Fibroblast of skin of right biceps (primary cell): ENCODE measurements at places on chromosomes 5 and 9.
A peak's percentile ranks its signal among the peaks of the same experiment; 100 is the strongest.

- DNase-seq = no peak
Observed at GRCh38 chr5:137389042-137389441, 110.1 kb downstream of the SPOCK1 start.

- no peak for DNase-seq
Observed at GRCh38 chr5:10460252-10460906, 18.7 kb downstream of the ROPN1L start.

GRCh38 chr9:38041564-38042243 is 27.3 kb downstream of the SHB start:
- DNase-seq = no peak

DNA sequence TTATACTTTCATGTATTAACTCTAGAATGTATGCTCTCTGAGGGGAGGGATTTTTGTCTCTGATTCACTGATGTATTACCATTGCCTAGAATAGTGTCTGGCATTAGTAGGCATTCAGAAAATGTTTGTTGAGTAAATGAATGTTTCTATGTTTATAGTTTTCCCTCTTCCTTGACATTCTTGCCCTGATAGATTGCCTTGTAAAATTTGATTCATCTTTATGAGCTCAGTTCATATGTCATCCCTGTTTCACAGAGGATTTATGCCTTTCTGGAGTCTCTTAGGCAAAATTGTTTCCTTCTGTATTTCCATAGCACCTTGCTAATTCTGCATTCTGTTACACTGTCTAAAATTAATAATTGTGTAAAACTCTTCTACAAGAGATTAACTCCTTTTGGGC is 72.3 kb downstream of the RASA1 start:
- DNase-seq = no peak

DNA sequence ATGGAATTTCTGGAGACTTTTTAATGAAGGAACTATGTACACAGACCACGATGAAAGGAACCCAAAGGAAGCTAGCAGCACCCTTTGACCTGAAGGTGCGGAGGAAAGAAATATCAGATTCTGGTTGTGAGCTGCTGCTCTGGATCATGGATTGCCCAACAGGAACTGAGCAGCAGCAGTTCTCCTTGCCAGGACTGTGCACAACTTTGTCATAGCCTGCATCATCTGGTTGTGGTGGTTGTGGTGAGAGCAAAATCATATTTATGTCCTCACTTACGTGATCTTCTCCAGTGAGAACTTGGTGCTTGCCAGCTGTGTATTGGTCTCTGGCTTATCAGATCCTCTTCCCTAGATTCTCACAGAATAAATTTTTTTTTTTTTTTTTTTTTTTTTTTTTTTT is 70.7 kb upstream of the LPAR1 start:
- DNase-seq = peak; percentile 77

GRCh38 chr9:127233550-127233949 is 31.0 kb upstream of the GARNL3 start:
- no peak for DNase-seq

GRCh38 chr9:134369416-134370212 is 43.4 kb downstream of the RXRA start:
- DNase-seq = no peak

- no peak for DNase-seq
Observed at GRCh38 chr5:98847054-98847453, 73.6 kb downstream of the RGMB start.

- DNase-seq = no peak
Observed at GRCh38 chr9:107281184-107281583, 1.9 kb upstream of the RAD23B start.

DNA sequence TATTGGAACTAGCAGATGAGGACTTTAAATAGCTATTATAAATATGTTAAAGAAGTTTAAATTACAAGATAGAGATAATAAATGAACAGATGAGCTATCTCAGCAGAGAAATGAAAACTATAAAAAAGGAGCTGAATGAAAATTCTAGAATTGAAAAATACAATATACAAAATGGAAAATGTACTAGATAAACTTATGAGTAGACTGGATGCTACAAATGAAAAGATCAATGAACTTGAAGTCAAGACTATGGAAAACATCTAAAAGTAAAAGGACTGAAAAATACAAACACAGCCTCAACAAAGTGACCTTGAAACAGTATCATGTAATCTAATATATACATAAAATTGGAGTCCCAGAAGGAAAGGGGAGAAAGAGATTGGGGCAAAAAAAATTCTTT is 10.7 kb upstream of the PDLIM4 start:
- DNase-seq = no peak

DNA sequence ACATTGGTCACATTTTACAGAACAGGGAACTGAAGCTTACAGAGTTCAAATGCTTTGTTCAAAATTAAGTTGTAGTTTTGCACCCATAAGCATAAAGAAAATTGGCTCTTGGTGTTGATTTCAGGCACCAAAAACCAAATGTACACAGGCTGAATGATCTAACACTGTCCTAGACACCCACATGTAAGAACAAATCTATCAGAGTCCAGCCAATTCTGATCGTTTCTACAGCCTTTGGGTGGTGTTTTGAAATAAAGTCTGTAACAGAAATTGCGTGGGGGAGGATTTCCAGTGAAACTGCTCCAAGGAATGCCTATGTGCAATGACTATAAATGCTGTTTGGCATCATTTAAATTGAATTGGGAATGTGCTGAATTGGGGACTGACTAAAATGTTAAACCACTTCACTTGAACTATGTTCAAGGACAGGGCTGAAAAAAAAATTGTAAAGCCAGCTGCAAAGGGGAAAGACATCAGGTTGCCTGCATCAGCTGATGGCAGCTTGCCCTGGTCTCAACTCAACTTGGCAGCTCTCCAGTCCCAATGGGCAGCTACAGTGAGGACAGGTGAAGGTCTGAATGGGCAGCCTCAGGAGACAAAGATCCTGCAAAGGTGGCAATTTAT is 92.2 kb upstream of the TRPC7 start:
- no peak for DNase-seq
